Hypothalamus (tissue), 51 donors: ENCODE measurements at places on chromosomes 7 and 10.

DNA sequence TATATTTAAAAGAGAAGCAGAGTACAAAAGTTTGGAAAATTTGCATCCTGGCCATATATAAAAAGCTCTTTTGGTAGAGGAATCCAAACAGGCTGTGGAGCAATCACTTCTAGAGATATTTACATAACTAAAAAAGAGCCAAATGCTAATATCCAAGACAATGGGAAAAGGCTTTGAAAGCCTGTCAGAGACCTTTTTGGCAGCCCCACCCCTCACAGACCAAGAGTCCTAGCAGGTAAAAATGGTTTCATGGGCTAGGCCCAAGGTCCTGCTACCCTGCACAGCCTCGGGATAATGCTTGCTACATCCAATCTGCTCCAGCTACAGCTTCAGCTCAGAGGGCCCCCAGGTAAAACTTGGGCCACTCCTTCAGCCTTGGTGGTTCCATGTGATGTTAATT lies 430.2 kb upstream of the KCND2 start:
- DNase-seq, result no peak

DNA sequence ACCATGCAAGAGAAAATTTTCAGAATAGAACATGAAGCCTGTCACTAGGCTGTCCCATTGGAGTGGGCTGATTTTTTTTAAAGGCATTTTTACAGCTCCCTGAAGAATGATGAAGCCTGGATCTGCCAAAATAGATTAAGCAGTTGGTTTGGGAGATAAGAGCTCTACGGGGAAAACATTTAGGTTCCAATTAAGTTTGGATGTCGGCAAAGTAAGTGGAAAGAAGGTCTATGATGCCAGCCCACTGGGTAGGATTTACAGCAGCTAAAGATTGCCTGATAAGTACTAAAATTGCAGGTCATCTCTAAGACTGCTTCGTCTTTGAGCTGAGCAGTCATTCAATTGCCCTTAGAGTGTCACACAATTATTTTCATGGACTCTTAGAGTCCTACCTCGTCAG lies 939.2 kb upstream of the CELF2 start:
- no peak for DNase-seq

DNA sequence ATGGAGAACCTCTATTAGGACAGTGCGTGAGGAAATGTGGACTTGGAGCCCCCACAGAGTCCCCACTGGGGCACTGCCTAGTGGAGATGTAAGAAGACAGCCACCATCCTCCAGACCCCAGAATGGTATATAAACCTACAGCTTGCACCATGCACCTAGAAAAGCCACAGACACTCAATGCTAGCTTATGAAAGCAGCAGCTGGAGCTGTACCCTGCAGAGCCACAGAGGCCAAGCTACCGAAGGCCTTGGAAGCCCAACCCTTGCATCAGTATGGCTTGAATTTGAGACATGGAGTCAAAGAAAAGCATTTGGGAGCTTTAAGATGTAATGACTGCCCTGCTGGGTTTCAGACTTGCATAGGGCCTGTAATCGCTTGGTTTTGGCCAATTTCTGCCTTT lies 361.3 kb downstream of the ZNF248 start:
- no peak for DNase-seq

- no peak for DNase-seq
Observed at GRCh38 chr10:132868995-132869394, 73.4 kb downstream of the CFAP46 start.

- DNase-seq, result no peak
Observed at GRCh38 chr10:131676046-131676799, 224.6 kb upstream of the PPP2R2D start.

GRCh38 chr10:129877773-129878371 lies 86.2 kb downstream of the EBF3 start:
- DNase-seq, result no peak

DNA sequence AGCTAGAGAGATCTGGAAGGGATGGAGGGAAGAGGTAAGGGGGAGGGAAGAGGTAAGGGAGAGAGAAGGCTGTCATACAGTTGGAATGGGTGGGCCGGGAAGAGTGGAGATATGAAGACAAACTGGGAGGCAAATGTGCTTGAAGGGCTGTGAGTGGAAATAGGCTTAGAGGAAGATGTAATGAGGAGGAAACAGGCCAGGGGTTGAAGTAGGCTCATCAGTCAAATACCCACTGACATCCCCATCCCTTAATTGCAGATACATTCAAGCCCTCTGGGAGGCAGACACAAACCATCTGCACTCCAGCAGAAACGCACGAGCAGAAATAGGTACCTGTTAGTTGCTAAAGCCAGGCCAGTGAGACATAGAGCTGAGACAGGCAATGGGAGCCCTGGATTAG lies 2.1 kb downstream of the SYNPO2L start:
- no peak for DNase-seq

- DNase-seq, result no peak
Observed at GRCh38 chr10:71338728-71339495, 19.9 kb downstream of the SLC29A3 start.

DNA sequence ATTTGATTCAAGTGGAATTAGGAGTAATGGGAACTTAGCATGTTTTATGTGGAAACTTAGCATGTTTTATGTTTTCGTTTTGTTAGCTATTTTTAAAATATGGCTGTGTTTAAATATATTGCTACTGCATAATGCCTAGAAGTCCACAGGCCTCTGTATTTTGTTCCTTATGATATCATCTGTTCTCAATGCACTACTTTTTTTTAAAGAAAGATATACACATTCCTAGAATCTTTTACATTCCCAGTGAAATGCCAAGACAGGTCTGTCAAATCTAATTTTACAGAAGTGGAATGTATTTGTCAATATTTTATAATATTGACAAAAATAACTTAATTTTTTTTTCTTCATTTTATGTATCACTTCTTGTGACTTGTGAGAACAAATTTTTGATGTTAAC lies 51.6 kb downstream of the ST7 start:
- no peak for DNase-seq

DNA sequence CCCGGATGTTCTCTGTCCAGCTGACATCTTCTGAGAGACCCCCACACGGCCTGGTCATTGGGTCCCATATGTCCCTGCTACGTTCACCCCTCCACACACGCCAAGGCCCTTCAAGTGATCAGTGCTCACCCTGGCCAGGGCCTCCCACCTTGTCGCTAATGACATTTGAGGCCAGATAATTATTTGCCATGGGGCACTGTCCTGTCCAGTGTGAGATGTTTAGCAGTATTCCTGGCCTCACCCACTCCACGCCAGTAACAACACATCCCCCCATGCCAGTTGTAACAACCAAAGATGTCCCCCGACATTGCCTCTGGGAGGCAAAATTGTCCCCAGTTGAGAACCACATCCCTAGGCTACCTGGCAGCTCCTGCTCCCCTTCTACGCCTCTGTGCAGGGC lies 49.9 kb upstream of the NANOS1 start:
- no peak for DNase-seq

DNA sequence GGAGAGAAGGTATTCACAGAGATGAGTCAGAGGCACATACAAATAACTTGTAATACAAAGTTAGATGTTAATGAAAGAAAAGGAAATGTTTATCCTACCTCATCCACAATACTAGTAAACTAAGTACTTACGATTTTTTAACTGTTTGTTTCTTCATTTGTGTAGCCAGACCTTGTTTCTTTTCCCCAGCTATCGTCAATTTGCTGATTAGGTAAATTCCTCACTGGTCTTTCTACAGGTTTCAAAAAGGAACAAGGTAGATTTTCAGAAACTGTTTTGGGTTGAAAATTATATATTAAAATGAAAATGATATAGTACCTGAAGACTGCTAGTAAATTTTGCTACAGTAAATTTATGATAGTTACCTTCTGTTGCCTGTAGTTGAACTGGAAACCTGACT lies 56.6 kb downstream of the PON1 start:
- DNase-seq, result no peak

GRCh38 chr10:102484021-102484420 lies 18.5 kb downstream of the ACTR1A start:
- no peak for DNase-seq

- no peak for DNase-seq
Observed at GRCh38 chr7:128076196-128076795, 45.1 kb upstream of the LRRC4 start.

DNA sequence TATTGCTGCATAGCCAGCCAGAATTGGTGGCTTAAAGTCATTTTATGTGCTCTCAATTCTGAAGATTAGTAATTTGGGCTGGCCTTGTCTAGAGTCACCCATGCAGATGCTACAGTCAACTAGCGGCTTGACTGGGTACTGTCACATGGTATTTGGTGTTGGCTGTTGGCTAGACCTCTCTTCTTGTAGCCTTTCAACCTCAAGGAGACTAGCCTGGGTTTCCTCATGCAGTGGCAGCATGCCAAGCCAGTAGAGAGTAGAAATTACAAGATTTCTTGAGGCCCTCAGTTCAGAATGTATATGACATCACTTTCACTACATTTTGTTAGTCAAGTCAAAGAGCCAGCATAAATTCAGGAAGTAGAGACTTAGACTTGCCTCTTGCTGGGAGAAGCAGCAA lies 3.7 kb upstream of the ZNF800 start:
- no peak for DNase-seq
